Foreskin fibroblast (primary cell): ENCODE measurements at places on chromosomes 13 and 19.

DNA sequence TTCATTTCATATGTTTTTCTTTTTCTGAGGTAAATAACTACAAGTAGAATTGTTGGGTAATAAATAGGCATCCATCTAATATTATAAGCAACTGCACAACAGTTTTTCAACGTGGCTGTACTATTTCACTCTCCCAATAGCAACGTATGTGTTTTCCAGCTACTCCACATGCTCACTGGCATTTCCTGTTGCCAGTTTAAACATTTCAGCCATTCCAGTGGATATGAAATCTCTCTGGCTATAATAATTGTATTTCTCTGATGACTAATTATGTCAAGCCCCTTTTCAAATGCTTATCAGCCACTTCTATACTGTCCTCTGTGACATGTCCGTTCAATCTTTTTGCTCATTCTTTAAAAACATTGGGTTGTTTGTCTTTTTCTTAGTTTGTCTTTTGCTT, 26.8 kb upstream of the ALOX5AP start:
- DNase-seq: no peak

DNA sequence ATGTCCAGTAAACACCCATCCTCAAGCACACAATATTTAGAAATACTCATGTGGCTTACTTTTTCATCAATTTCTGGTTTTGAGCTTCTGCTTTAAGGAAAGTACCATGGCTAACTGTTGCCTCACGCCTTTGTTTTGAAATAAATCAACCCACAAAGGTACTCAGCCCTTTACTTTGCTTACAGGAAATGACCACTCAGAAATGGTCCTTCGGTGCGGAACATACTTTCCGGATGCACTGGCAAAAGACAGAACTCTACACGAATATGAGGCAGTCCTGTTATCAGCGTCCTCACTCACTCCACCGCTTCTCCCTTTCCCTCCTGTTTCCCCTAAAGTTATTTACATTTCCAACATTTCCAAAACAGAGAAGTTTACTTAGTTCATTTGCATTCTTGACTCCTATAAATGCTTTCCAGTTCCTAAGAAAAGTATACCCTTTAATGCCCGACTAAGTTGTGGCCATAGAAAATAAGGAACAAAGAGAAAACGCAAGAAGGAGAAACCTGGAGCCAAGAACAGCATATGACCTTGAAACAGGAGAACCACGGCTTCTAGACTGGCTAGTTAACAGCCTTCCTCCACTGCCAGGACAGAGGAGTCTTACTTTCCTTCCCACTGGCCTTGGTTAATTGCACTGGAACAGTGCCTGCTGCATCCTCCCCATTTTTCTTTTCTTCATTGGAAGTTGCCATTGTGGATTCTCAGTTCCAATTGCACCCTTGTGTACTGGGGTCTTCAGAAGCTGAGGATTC, 10.6 kb downstream of the FPR2 start:
- no peak for DNase-seq

- no peak for DNase-seq
Measured at GRCh38 chr19:554817-555216, 11.0 kb downstream of the GZMM start.

DNA sequence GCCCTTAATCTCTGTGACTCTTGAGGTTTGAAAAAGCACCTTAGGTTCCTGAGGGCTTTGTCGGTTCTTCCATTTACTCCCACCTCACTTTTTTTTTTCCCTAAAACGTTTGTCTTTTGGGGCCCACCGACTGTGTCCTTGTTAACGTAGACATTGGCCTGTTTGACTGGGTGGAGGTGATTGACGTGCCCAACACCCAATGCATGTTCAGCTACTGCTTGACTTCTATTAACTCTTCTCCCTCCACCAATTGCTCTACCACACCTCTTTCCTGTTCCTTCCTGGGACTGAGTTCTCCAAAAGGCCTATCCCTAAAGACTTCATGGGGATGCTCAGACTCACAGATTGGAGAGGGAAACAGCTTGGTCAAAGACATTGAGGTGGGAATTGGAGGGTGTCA, 17.3 kb downstream of the CKM start:
- peak; percentile 21 for DNase-seq

DNA sequence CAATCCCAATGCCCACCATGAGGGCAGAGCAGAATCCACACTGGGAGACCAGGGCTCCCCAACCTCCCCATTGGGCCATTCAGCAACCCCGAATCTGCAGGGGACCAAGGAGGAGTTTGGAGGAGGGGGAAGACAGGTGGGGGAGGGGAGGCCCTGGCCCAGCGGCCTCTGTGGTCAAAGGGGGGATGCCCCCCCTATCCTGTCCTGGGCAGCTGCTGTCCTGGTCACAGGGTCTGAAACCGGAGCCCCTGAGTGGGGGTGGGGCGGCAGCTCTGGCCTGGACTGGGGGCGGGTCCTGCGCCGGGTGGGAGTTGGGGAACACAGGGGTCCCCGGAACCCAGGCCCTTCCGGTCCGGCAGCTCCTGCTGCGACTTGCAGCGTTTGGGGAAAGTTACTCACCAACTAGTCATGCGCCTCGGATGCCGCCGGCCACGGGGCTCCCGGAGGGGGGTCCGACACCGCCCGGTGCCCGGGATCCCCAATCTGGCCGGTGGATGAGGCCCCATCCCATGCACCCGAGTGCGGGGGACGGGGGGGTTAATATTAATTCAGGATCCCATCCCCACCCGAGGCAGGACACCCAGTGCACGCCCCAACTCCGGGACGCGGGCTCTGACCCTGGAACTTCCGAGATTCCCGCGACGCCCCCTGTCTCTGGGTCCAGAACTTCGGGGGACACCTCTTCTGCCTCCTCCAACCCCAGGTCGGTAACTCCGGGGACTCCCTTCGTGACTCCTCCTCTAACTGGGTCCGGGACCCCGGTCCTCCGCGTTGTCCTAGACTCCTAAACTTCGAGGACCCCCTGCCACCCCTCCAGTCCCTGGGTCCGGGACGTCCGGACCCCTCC, 872 bp downstream of the HOMER3 start:
- peak; percentile 83 for DNase-seq

DNA sequence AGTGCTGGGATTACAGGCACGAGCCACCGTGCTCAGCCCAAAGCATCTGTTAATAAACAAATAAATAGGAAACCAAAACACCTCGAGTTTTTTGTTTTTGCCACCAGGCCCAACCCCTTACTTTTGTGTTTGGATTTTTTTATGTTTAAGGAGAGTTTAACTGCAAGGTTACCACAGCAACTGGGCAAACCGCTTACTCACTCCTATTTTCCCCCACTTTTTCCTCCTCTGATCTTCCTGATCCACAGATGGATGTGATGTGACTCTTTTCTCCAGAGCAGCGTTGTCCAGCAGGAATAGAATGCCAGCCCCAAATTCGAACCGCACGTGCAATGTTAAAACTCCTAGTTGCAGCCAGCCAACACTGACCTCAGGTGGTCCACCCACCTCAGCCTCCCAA, 2.1 kb upstream of the PNMA8B start:
- no peak for DNase-seq

DNA sequence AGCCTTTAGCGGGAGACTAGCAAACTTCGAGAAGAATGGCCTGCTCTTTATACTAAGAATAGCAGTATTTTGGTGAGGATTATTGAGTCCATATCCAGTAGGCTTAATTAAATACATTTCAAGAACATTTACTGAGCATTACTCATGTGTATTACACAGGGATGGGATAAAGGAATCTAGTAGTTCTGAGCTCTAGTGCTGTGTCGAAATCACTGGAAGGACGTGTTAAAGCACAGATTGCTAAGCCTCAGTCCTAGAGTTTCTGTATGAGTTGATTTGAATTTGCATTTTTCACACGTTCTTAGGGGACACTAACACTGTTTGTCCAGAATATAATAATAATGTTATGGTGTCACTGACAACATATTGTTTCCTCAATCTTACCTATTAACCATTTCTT, 9.0 kb downstream of the ZNF302 start:
- DNase-seq: peak; percentile 30

GRCh38 chr13:95387733-95388207, 86.5 kb upstream of the ABCC4 start:
- no peak for DNase-seq

DNA sequence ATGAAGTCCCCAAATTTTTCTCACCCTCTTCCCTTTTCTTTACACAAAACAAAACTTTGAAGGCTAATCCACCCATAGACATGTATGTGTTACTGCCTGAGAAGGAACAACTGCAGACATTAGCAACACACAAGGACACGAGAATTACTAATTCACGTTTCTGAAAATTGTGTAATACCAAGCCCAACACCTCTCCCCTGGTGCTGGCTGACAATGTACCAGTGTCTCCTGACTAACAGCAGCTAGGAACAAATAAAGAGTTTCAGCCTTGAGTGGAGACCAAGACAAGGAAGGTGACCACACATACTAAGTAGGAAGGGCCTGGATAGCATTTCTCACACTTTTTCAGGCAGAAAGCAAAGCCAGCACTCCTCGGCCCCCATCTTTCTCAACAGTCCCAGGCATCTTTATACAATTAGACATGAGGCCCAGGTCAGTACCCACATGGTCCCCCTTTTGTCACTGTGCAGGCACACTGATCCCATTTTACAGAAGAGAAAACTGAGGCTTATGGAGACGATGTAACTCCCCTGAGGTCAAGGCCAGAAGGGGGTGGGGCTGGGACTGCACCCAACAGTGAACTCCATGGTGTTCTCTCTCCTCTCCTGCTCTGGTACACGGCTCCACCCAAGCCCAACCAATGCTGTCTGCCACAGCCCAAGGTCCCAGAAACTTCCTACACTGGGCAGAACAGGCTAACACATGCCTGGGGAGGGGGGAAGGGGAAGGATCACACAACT, 8.7 kb downstream of the BRD4 start:
- peak; percentile 60 for DNase-seq

GRCh38 chr19:5690125-5690954, at the start of gene RPL36:
TSS of gene RPL36 (plus strand) at chr19:5690295. CDS start at chr19:5690508, 213 bp downstream.
- peak; percentile 99 for DNase-seq

DNA sequence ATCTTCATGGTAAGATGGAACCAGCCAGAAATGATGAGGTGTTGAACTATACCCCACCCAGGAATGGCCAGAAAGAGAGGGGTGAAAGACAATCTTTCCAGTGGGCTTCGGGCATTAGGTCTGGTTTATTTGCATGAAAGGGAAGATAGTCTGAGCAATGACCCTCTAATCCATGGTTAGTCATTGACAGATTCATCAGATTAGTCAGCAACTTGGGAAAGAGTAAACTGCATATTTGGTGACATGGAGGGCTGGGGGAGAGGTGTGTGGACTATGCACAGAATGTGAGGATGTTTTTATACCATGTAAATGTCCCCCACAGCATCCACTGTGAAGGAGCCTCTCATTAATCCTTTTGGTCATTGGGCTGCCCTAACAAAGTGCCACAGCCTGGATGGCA, 30.1 kb upstream of the USP12 start:
- DNase-seq: peak; percentile 49

- no peak for DNase-seq
Measured at GRCh38 chr19:55704494-55705245, 29.6 kb downstream of the EPN1 start.

DNA sequence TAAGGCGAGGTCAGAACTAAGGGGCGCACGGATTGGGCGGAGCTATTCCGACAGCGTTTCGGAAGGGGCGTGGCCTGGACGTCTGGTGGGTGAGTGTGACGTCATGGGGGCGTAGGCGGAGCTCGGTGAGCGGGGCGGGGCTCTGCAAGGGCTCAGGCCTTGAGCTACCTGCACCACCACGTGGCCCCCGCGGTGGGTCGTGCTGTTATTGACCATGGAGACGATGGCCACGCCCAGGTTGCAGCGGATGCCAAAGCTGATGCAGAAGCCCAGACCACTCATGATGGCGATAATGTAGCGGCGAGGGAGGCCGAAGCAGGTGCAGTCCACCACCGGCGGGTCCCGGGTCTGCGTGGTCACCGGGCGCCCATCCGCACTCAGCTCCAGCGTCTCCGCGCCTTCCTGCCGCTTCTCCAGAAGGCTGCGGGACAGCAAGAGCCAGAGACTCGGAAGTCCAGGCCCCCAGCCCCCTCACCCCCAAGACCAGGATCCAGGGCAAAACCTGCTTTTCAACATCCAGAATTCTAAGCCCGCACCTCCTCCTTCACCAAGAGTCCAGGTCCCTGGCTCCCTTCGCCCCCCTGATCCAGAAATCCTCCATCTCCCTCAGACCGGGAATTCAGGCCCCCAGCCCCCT, 4.8 kb downstream of the SLC17A7 start:
- DNase-seq: no peak

DNA sequence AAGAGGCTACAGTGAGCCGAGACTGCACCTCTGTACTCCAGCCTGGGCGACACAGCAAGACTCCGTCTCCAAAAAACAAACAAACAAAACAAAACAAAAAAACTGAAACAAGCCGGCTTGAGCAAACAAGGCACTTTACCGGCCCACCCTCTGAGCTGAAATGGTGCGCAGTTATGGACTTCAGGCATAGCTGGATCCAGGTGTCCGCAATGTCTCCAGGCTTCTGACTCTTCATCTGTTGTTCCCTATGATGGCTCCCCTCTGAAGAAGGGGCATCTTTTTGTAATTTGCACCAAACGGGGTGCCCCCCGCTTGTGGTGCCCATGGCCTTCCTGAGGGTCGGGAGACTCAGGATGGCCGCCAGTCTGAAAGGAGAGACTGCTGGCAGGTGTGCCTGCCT, 6.2 kb downstream of the C2CD4C start:
- DNase-seq: no peak
